M059J (cell line): ENCODE measurements at places on chromosomes 7 and 10.

GRCh38 chr7:2698581-2699288, 10.7 kb downstream of the AMZ1 start:
- no peak for DNase-seq

DNA sequence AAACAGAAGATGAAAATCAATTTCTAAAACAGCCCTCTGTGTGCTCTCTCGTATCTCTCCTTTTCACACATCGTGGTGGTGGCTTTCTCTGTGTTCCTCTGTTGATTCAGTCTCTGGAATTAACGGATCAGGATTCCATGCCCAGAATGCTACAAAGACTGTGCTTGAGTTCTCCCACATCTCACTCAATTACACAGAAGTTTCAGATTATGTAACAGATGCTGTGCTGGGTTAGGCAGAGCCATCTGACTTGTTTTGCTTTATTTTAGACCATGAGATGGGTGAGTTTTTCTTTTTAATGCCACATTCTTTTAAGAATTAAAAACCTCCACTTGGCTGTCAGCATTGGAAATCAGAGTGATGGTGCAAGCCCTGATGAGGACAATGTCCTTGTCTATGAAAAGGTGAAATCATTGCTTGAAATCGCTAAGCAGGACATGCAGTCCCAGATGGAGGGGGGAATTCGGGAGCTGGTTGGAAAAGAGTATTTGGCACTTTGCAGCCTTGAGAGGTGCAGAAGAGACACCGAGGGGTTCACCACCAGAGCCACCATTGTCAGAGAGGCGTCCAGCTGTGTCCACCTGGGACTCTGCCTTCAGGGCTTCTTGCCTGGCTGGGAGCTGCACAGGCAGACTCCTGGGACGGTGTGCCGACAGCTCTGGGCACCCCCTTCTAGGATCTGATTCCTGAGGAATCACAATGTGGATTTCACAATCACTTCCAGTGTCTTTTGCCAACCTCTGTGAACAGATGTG, 80.4 kb downstream of the EGFR start:
- DNase-seq: no peak

- no peak for DNase-seq
Observed at GRCh38 chr7:43430411-43430810, 152.5 kb upstream of the STK17A start.

- peak; percentile 6 for DNase-seq
Observed at GRCh38 chr10:87579563-87579962, 74.9 kb downstream of the MINPP1 start.

DNA sequence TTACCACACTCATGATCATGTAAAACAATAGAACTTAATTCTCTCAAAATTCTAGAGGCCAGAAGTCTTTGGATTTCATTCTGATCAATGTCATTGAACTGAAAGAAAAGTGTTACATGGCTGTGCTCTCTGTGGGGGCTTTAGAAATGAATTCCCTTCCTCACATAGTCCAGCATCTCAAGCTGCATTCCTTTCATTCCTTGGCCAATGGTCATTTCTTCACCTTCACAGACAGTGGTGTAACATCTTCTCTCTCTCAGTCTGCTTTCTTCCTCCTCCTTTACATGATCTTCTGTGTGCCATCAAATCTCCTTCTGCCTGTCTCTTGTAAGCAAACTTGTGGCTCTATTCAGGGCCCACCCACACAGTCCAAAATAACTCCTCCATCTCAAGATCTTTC, 735.3 kb downstream of the SUGCT start:
- no peak for DNase-seq

DNA sequence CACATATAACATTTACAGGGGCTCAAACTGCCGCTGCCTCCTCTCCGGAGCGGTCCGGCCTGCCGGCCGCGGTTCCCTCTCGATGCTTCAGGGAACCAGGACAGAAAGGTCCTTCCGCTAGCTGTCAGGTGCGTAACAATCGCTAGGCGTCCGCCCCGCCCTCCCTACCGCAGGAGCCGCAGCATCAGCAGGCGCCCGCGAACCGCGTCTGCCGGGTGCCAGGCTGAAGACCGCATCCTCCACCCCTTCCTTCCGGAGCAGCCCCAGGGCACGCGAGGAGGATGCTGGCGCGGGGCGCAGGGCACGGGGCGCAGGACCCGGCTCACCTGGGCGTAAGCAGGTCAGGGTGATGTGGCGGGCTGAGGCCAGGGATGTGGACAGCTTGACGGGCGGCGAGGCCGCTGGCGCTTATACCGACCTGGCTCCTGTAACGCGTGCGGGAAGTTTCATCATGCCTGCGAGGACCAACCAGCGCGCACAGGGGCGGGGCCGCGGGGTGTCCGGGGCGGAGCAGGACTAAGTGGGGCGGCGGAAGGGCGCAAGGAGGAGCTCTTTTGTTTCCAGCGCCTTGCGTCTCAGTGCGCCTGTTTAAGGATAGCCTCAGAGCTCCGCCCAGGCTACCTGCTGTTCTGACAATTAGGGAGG, at the start of gene ASNS:
ASNS (minus strand) TSS at position 384 of the 645 bp plus-strand sequence. CDS start 3,252 bp downstream, outside the sequence.
- DNase-seq: peak; percentile 89

DNA sequence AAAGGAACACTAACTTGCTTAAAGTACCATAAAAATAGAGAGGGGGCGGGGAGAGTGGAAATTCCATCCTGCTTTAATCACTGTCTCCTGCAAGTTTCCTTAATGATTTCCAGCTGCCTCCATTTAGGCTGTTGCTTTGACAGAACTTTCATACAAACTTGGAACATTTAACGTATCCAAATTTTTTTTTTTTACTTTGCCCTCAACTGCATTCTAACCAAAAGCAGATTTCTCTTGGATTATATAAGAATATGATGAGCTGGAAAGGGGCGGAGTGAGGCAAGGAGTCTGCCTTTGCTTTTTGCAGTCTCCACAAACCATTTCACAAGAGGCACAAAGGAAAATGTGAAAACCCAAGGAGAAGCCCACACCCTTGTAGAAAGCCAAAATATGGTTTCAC, 46.6 kb upstream of the COL1A2 start:
- peak; percentile 81 for DNase-seq

DNA sequence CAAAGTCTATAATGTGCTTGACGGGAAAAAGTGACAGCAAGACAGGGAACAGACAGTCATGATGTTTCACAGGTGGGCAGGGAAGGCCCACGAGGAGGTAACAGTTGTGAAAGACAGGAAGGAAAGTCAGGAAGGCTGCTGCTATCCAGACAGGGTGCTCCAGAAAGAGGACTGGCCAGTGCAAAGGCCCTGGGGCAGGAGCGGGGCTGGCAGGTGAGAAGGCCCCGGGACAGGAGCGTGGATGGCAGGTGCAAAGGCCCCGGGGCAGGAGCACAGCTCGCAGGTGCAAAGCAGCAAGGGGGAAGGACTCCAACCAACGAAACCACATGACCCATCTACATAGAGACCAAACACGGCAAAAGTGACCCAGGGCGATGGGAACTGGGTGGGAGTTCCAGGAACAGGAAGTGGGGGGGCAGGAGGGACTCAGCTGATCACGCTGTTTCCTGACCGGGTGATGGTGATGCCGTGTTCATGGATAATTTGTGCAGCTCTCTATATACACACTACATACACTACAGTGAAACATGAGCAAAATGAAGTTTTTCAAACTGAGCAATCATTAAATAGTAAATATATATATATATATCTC, 138.2 kb downstream of the MAD1L1 start:
- DNase-seq: no peak

DNA sequence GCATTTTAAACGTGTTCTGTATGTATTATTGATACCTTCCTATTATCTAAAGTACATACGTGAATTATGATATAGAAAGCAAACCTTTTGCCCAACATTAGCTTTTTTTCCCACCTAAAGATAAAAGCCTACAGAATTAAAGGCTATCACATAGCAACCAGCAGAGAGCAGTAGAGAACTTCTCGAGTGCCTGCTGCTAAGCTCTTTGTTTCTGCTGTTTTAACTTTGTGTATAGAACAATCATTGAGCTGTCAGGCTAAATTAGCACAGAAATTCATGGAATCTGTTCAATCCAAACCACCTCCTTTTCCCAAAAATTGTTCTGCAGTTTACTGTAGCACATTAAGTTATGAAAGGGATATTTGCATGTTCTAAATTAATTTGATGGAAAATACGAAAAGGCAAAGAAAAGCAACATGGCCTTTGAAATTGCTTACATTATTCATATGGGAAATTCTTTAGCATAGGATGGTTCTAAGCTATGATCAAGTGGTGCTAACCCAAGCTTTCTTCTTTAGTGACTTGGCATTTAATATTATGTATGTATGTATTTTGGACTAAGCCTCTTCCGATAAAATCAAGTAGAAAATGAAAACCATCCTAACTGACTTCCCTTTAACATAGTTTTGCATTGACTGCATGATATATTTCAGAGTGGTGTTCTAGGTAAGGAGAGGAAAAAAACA, 1288.5 kb downstream of the GATA3 start:
- DNase-seq: peak; percentile 1

DNA sequence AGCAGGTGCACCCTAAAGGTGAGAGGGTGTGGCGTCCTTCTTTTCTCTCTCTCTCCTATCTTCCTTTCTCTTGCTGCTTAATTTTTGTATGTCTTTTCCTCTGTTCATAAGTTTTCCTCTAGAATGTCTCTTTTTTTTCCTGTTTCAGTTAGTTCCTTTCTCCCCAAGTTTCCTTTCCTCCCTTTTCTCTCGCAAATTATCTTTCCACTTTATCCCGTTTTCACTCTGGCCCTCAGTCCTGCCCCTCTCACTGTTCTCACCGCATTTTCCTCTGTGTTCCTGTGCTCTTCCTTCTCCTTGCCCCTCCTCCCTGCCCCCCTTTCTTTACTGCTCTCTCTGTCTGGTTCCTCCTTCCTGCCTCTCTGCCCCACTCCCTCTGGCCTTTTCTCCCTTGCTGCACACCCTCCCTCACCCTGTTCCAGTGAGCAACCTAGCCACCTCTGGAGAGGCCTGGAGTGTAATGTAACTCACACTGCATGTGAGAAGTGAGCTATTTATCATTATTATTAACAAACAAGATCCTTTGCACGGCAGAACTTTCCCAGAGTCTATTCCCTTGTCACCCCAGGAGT, 158.5 kb downstream of the C10orf105 start:
- DNase-seq: no peak

- no peak for DNase-seq
Observed at GRCh38 chr7:157423348-157423747, 86.5 kb downstream of the DNAJB6 start.

DNA sequence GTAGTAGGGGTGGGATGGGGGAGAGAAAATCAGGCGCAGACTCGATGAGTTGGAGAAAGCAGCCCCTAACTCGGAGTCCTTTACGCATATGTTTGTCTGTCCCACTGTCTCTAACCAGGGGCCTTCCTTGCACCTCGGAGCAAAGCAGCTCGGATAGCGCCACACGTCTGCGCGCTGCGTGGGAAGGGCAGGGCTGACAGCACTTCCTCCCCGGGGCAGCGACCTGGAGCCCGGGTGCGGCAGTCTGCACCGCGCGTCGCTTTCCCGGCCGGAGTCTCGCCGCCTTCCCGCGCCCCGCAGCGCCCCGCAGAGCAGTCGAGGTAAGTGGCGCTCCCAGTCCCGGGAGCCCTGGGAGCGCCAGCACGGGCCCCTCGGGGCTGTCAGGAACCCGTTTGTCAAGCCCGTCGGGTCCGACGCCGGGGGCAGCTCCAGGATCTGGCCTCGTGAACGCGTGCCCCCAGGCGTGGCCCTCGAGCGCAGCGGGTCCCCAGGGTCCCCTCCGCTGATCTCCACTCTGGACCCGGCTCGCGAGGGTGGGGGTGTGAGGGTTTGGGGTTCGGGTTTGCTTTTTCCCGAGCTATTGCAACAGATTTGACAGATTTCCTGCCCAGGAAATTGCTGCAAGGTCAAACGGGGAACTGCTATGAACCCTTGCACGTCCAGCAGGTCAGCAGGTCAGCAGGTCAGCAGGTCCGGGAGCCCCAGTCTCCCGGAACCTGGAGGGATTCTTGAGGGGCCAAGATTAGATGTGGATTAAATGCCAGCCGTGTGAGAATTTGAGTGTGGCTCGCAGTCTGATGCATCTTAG, 597 bp downstream of the APBB1IP start:
- DNase-seq: no peak

- peak; percentile 68 for DNase-seq
Observed at GRCh38 chr7:136405931-136406777, 429.0 kb upstream of the MTPN start.

- DNase-seq: no peak
Observed at GRCh38 chr10:124035928-124036558, 57.4 kb downstream of the CHST15 start.

GRCh38 chr10:119658274-119658673, 7.1 kb downstream of the BAG3 start:
- DNase-seq: peak; percentile 94

- DNase-seq: peak; percentile 69
Observed at GRCh38 chr10:110547139-110547761, 20.2 kb upstream of the SMC3 start.

GRCh38 chr10:91681361-91682276, 48.7 kb upstream of the PPP1R3C start:
- peak; percentile 39 for DNase-seq
